Cardiac muscle cell (in vitro differentiated cells and primary cell): ENCODE measurements at places on chromosomes 2 and 18. TPM values are rescaled to one million over a fixed set of nuclear protein-coding genes. Genes with fewer than 3 reads are reported as not detected.

DNA sequence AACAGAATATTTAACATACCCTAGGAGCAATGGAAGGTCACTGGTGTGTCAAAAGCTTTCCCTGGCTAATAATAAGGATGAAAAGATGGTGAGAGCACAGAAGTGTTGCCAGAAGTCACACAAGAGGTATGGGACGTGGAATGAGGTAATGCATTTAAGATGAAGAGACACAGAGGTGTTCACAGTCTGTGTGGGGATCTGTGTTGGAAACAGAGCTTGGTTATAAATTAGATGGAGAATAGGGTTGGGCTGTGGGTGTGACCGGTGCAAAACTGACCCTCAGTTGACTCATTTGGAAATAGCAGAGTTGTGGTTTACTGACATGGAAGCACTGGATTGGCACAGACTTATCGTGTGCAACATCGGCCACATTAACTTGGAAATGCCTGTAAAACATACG, 372.5 kb downstream of the SATB2 start:
- H3K4me3 ChIP-seq = no peak overlapping the region
- DNase-seq = no peak
- H3K36me3 ChIP-seq = no peaks in the 10 kb centered on the region
- H3K4me1 ChIP-seq = no peaks in the 10 kb centered on the region

Gene SKA1
- 3.3 and 18.3 TPM in 2 replicates for polyA plus RNA-seq

Gene DSG3
- 0.02 TPM in 1 of 2 replicates, not detected in the other for polyA plus RNA-seq

Gene TBR1
- 0.19 TPM in 1 of 2 replicates, not detected in the other for polyA plus RNA-seq
